ENCODE measurements at places on chromosomes 1 and 21.

- no peak for DNase-seq
Measured at GRCh38 chr1:160399544-160400222, 681 bp upstream of the VANGL2 start.

- DNase-seq = no peak
Measured at GRCh38 chr1:36367066-36367465, 18.7 kb downstream of the STK40 start.

- DNase-seq = no peak
Measured at GRCh38 chr1:101120868-101121267, 95.3 kb upstream of the DPH5 start.

GRCh38 chr1:235108876-235109275 lies 19.8 kb downstream of the TOMM20 start:
- no peak for DNase-seq

- no peak for DNase-seq
Measured at GRCh38 chr1:43366179-43366578, 1.6 kb downstream of the ELOVL1 start.
